GM10248 (cell line): ENCODE measurements at places on chromosomes 1 and 21.

GRCh38 chr1:87973896-87974295 lies 645.2 kb downstream of the LMO4 start:
- no peak for DNase-seq

- DNase-seq: no peak
Observed at GRCh38 chr1:177171536-177172123, 872 bp downstream of the BRINP2 start.

DNA sequence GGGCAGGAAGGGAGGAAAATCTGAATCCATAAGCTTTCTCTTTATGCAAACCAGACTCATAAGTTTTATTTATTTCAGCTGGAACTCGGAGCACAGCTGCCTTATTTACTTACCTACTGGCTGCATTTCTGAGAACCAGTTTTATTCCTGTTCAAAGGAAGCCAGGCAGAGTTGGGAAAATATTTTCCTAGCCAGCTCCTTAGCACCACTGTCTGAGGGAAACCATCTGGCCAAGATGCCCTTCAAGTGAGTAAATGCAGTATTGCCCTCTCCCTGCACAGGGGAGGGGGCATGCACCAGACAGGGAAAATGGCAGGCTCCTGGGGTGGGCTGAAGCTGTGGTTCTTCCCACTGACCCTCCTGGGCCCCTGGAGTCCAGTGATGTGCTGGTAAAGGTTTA lies 28.9 kb upstream of the FMOD start:
- no peak for DNase-seq

- DNase-seq: no peak
Observed at GRCh38 chr1:91929250-91929649, 20.0 kb upstream of the BRDT start.

GRCh38 chr1:179941454-179941853 lies 13.2 kb upstream of the CEP350 start:
- no peak for DNase-seq

DNA sequence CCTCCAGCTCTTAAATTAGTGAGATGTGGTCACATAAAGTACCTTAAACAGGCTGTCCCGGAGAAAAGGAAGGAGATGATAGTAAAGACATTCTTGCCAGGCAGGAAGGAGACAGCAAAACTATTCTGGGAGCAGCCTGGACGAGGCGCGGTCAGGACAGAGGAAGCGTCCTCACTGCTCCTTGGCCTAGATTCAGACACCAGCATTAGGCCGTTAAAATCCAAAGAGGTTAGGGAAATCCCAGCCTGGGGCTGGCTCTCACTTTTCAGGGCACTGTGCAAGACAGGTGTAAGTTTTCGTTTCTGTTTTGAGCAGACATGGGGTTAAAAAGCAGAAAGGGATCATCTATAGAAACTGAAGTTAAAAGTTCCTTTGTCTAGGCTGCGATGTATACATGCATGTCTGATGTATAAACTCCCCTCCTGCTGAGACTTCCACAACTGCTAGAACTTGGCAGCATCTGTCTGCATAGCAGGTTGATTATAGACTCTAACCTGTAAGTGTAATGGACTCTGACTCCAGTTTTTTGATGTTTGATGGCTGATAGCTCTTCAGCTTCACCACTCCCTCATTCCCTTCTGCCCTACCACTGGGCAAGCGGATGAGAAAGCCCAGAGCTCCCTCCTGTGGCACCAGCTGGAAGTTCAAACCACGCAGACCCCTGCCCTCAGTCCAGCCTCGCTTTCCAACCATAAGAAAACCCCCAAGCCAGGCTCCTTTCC lies 21.5 kb downstream of the STPG1 start:
- DNase-seq: peak; percentile 78

DNA sequence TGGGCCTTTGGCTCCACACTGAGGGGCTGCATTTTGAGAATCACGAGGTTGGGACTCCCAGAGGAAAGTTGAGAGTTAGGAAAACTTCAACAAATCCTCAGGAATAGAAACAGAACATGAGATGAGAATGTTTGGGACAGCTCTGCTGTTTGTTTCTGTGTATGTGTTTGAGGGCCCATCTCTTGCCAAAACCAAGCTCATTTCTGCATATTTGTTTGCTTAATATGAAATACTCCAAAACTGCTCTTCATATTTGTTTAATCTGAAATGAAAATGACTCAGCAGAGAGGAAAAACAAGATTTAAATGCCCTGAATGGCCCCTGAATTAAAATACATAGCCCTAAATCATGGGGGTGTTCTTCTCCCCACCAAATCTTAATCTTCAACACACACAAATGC lies 78.1 kb downstream of the DDR2 start:
- no peak for DNase-seq

GRCh38 chr1:14940285-14940870 lies 213.2 kb upstream of the TMEM51 start:
- no peak for DNase-seq

DNA sequence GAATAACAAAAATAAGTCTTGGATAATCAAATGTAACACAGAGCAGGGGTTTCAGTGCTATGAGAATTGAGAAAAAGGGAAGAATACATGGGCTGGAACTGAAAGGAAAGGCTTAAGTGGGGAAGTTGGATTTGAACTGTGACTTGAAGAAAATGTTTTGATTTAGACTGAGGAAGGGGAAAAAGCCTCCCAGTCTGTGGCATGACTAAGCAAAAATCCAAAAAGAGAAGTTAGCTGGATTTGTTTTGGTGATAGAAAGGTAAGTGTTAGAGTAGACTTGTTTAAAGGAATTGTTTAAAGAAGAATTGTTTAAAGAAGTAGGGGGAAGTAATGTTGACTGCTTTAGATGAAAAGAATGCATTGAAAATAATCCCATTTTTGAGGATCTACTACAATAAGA lies 46.0 kb downstream of the KCNK2 start:
- DNase-seq: no peak

DNA sequence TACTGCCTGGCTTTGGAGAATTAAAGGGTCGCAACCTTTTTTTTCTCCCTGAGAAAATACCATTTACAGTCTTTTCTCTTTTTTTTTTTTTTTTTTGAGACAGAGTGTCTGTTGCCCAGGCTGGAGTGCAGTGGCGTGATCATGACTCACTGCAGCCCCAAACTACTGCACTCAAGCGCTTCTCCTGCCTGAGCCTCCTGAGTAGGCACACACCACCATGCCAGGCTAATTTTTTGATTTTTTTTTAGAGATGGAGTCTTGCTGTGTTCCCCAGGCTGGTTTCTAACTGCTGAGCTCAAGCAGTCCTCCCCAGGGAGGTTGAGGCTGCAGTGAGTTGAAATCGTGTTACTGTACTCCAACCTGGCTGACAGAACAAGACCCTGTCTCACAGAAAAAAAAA lies 24.6 kb downstream of the UBE4B start:
- DNase-seq: no peak

DNA sequence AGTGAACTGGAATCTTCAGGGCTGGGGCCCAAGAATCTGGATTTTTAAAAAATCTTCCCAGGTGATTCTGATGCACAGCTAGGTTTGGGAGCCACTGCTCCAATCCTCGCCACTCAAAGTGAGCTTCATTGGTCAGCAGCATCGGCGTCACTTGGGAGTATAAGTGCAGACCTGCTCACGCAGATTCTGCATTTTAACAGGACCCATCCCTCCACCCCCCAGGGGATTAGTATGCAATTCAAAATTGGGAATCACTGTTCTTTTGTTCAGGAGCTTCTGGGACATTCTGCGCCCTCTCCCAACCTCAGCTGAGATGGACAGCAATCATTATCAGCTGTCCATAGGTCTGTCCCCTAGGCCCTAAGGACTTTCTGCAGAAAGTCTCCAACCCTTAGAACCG lies 53.5 kb downstream of the LGR6 start:
- no peak for DNase-seq

DNA sequence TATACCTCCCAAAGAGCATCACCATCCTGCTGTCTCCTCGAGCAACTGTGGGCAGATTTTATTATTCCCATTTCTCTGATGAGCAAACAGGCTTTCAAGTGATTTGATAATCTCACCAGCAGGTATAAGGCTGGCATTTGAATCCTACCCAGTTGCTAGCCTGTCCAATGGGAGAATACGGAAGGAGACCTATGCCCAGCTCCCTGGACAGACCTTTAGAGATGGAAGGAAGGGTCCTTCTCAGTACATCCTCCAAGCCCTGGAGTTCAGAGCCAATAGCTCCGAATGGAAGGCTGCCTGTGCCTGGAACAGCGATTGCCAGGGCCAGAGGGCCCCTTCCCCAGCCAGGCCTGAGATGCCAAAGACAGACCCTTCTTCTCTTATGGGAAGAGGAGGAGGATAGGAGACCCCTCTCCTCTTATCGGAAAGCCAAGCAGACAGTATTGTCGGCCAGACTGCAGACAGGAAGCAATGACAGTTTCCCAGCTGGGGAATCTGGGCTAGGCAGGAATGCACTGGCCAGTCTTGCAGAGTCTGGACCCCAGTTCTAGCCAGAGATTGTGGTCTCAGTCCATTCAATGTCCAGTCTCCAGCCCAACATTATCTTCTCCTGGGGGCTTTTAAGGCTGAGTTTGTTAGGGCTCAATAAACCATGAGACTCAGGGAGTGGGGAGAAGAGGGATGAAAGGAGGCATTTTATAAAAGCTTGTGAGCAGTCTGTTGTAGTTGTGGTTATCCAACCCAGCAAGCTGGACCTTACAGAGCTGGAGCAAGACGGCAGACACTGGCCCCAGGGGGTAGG lies 2.0 kb downstream of the IFFO2 start:
- no peak for DNase-seq

DNA sequence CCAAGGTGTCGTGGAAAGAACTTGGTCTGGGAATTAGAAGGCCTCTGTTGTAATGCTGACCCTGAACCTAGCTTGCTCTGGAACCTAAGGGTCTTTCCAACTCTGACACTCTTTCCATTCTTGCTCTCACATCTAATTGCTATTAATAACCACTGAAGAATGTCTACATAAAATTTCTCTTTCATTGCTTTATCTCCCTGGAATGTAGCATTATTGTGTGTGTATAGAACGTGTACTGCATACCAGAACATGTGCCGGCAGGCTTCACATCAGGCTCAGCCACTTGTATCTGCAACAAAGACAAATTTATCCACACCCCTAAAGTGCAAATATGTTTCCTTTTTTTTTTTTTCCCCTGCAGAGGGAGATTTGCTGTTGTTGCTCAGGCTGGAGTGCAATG lies 13.9 kb upstream of the LAX1 start:
- no peak for DNase-seq

DNA sequence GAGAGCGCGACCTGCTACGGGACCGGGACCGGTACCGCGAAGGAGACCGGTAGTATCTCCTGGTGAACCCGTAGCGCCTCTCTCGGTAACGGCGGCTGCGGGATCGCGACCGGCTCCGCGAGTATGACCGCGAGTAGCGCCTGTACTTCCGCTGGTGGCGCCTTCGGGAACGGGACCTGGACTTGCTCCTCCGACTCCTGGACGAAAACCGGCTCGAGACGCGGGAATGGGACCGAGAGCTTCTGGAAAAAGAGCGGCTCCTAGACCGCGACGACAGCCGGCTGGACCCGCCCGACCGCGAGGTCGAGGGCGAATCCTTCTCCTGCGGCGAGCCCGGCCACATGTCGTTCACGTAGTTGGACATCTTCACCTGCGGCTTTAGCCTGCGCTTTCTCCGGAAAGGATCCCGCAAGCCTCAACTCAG lies 642 bp downstream of the RSRP1 start:
- DNase-seq: peak; percentile 12

DNA sequence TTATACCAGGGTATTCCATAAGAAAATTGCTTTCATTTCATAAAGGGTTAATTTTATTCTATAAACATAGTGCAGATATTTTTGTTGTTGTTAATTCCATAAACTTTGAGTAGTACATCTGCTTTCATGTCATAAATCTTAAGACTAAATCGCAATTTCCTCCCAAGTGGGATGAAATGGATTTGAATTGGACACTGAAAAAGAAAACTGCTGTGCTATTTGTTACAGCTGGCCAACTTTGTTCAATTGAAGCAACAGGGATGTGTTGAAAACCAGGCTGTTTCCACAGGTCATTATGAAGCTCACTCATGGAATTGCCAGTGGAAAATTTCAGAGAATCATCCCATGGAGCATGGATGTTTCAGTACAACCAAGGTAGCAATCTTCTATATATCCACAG lies 252.5 kb upstream of the RGS18 start:
- DNase-seq: no peak

DNA sequence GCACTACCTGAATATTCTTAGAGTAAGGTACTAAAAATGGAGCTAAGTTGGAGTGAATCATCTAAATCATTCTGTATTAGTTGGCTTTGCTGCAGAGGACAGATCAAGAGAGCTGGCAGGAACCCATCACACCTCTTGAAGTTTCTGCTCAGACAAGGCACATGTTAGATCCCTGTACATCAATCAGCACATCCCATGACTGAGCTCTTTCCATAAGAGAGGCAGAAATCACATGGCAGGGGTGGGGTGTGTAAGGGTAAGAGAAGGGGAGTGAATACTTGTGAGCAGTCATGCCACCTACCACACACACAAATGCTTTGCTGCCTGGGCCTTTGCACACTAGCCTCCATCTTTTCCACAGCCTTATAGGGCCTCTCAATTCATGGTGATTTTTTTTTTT lies 214.4 kb downstream of the SLC35F3 start:
- no peak for DNase-seq

GRCh38 chr1:201397675-201398074 lies 1.4 kb downstream of the LAD1 start:
- no peak for DNase-seq

GRCh38 chr1:36159614-36160387 lies 3.8 kb downstream of the MAP7D1 start:
- DNase-seq: no peak

GRCh38 chr1:168285521-168285790 lies 4.8 kb downstream of the TBX19 start:
- DNase-seq: no peak

- DNase-seq: no peak
Observed at GRCh38 chr1:238340989-238341388, 450.3 kb upstream of the ZP4 start.

DNA sequence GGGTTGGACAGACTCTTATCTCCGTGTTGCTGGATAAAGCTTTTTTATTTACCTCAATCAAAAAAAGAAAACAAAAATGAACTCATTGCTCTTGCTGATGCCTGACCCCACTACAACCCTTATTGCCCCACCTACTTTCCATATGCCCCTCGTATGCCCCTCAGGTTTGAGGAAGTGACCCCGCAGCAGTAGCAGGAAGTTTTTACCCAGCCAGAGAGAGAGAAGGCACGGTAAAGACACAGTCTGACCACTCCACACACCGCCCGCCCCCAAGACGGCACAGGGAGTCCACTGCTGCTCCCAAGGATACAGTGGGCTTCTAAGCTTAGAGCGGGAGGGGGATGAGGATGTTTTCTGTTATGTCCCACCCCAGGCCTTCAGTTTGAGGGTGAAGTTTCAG lies 9.8 kb downstream of the PLEKHO1 start:
- DNase-seq: peak; percentile 46

GRCh38 chr1:234608911-234609690 lies 877 bp downstream of the IRF2BP2 start:
- DNase-seq: peak; percentile 41

DNA sequence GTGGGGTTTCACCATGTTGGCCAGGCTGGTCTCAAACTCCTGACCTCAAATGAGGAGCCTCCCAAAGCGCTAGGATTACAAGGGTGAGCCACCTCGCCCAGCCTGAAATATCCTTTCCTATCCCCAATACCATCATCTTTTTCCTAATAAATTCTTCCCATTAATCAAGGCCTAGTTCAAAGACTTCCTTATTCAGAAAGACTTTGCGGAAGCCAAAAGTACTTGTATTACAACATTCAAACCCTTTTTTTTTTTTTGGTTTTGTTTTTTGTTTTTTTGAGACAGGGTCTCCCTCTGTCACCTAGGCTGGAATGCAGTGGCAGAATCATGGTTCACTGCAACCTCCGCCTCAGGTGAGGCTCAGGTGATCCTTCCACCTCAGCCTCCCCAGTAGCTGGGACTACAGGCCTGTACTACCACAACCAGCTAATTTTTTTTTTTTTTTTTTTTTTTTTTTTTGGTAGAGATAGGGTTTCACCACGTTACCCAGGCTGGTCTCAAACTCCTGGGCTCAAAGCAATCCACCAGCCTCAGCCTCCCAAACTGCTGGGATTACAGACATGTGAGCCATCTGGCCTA lies 7.6 kb downstream of the SLC19A2 start:
- DNase-seq: no peak
